ENCODE measurements at places on chromosomes 11 and 22.

DNA sequence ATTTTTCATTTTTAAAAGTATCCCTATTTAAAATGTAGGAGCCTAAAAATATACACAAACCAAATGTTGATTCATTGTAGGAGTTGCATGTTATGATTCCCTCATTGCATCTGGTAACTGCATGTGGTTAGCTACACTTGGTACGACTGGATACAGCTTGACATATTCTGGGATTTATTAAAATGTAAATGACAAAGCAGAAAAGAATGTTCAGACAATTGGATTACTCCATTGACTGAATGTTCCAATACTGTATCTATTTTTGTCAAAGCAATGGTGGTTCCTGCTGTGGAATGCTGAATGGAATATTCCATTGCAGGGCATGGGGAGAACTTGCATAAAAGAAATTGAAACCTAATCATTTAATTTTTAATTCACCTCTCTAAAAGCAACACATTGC lies 30.8 kb downstream of the BLID start:
- DNase-seq: peak; percentile 97

DNA sequence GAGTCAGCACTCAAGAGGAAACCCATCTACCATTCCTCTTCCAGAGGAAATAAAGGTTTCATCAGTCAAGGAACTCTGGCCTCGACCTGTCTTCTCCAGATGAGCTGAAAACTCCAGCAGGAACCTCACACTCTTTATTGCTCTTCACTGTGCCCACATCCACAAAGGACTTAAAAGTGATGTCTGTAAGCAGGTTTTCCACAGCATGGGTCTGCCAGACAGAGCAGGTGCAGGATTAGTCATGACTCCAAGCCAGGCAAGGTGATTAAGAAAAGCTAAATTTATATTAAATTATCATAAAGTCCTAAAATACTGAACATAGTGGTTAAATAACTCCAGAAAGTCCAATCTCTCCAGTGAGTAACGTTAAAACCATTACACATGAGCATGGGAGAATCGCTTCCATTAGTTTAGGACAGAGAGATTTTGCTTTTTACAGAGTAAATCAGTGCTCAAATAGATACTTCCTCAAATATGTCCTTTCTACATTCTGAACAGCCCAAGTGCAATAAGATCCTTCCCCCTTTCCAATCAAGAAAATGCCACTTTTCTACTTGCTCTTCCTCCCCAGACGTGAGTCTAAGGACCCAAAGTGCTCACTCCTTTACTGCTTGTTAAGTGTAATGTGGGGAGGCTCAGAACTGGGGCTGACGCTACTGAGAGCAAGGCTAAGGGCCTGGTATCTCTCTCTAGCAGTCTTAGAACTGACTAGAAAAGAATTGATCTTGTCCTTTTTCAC lies 10.7 kb upstream of the CKAP5 start:
- DNase-seq: no peak

DNA sequence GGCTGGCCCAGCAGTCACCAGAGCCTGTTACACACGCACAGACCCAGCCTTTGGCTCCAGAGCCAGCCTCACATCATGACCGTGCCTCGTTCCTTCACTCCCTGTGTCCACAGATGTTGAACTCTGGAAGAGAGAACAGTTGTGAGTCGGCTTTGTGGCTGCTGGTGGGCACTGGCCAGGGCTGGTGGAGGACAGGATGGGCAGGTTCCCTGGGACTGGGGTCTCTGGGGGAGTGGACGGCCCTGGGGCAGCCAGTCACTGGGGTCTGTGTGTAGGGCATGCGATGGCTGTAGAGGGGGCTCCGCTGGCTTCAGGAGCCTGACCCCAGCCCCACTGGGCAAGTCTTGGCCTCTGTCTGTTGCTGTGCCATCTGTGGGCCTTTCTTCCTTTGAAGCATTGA lies 1070.1 kb downstream of the BRD1 start:
- DNase-seq: no peak

GRCh38 chr11:88015170-88015569 lies 160.1 kb downstream of the RAB38 start:
- DNase-seq: no peak

GRCh38 chr11:3213659-3214419 lies 4.8 kb downstream of the MRGPRG start:
- no peak for DNase-seq

DNA sequence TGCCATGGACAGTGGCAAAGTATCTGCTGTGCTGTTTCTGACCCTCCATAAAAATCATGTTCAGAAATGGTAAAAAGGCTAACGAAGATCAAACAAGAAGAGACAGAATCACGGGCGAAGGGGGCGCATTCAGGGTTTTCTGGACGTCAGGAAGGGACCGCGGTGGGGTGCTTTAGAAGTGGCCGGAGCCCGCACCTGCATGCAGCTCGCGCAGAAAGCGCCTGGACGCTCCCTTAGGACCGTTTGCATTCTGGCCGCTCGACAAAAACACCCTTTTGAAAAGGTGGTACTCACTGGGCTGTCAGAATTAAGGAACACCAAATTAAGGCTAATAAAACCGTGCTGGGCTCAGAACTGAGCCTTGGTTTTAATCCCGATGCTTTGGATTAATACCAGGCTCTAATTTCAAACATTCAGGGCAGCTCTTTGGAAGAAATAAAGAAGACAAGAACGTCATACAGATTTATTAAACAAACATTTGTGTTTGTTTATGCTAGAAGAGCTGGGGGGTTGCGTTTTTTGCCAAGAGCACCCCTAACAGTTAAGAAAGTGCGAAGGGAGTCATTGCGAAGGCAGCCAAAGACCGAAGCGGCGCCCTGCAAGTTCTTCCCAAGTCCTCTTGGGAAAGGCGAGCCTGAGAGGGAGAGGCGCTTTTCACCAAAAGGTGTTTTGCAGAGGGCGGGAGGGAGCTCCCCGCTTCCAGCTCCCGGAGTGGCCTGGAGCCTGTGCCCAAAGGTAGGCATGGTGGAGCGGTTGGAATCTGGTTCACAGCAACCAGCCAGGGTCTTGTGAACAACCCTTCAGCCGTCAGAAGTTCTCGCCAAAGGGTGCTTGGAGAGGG lies 47.7 kb upstream of the DBX1 start:
- no peak for DNase-seq

GRCh38 chr11:119000906-119001305 lies 3.0 kb downstream of the CENATAC start:
- DNase-seq: no peak

GRCh38 chr11:60857378-60858232 lies 1.9 kb upstream of the PTGDR2 start:
- no peak for DNase-seq

DNA sequence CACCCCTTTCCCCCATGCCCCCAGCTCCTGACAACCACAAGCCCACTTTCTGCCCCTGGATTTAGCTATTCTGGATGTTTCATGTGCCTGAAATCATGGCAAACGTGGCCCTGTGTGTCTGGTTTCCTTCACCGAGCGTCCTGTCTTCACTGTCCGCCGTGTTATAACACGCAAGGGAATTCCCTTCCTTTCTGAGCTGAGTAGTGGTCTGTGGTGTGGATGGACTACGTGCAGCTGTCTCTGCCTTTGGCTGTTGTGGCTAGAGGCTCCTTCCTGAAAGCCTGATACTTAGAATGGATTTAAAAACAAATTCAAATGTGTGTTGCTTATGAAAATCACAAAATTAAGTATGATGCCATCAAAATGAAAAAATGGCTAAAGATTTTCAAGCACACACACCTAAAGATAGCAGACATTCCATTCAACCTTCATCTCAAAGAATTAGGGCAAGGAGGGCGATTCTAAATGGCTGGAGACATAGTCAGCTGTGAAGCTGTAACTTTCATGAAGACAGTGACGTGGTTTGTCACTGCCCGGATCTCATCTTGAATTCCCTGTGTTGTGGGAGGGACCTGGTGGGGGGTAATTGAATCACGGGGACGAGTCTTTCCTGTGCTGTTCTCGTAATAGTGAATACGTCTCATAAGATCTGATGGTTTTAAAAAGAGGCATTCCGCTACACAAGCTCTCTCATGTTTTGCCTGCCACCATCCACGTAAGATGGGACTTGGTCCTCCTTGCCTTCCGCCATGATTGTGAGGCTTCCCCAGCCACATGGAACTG lies 30.5 kb downstream of the KCNQ1 start:
- no peak for DNase-seq

DNA sequence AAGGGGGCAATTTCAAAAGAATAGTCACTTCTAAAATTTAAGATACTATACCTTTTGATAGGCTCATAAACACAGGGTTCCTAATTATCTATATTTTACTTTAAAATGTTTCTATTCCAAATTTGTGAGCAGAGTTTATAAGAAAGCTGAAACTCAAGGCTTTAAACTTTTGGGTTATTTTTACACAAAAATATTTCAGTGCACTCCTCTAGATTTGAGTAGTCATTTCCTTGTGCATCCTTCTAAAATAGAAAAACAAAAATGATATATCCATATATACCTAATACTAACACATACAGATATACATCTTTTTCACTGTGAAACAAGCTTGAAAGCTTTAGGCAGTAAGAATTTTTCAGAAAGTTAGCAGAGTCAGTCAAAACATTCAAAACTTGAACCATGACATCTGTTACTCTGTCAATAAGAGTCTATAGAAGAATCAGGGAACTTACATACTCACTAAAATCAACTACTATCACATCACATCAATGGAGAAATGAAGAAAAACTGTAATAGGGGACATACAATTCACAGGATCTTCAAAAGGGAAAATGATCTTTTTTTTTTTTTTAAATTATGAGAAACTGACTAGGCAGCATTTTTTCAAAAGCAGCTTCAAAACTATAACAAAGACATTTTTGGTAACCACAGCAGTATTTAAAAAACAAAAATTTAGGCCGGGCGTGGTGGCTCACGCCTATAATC lies 5.1 kb downstream of the PHF21A start:
- no peak for DNase-seq

DNA sequence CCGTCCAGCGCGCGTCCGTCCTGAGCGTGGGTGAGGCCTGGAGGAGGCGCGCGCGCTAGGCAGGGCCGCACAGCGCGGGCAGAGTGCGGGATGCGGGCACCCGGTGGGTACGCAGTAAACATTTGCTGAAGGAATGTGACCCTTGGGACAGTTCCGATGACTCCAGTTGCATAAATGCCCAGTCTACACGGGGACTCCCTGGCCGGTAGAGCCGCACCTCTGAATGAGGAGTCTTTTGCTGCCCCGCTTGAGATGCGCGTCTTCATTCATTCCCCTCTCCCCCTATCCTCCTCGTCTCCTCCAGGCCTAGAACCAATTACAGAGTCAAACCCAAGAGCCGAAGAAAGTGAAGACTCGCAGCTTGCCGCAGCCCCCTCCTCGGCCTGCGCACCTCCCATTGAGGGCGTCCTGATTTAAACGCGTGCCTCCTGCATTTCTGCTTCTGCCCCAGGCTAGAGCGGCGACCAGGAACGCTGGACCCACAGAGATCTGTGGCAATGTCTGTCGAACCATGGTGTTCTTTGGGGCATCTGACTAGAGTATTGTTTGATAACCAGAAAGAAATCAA lies 729 bp upstream of the CHKB start:
- DNase-seq: no peak

DNA sequence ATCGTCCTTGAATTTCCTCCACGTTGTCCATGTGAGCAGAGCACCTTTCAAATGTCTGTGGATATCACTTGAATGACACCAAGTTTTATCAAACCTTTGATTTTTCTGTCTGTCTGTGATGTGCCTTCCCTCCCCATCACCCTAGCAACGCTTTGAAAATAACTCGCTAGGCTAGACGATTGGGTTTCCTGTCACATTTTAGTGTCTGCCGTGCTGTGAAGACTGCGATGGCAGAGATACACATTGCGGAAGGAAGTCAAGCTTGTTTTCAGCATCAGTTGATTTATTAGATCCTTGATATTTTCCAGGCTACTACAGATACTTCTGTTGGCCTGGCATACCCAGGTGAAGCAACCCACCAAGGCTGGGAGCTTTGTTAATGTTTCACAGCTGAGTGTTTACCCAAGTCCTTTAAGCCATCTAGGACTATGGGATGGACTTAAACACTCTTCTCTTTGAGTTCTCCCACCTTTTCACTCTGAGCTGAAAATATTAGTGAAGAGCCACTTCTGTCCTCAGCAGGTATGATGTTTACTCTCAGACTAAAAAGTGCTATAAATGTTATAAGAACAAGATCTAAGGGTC lies 93.6 kb upstream of the CD44 start:
- DNase-seq: no peak

All from fibroblast of skin of left biceps (primary cell).